KG1 (cell line): ENCODE measurements at places on chromosomes 7 and 10.

GRCh38 chr7:65749518-65749917 lies 123.4 kb upstream of the VKORC1L1 start:
- no peak for DNase-seq

GRCh38 chr7:117715784-117716445 lies 157.3 kb downstream of the CTTNBP2 start:
- DNase-seq = peak; percentile 38

- DNase-seq = no peak
Observed at GRCh38 chr7:40758590-40758989, 623.8 kb downstream of the SUGCT start.

- DNase-seq = no peak
Observed at GRCh38 chr7:1646957-1647891, 22.9 kb upstream of the ELFN1 start.

- no peak for DNase-seq
Observed at GRCh38 chr7:27157702-27158431, 1.4 kb upstream of the HOXA7 start.

- DNase-seq = no peak
Observed at GRCh38 chr7:149562602-149563001, 65.0 kb upstream of the ZNF746 start.

DNA sequence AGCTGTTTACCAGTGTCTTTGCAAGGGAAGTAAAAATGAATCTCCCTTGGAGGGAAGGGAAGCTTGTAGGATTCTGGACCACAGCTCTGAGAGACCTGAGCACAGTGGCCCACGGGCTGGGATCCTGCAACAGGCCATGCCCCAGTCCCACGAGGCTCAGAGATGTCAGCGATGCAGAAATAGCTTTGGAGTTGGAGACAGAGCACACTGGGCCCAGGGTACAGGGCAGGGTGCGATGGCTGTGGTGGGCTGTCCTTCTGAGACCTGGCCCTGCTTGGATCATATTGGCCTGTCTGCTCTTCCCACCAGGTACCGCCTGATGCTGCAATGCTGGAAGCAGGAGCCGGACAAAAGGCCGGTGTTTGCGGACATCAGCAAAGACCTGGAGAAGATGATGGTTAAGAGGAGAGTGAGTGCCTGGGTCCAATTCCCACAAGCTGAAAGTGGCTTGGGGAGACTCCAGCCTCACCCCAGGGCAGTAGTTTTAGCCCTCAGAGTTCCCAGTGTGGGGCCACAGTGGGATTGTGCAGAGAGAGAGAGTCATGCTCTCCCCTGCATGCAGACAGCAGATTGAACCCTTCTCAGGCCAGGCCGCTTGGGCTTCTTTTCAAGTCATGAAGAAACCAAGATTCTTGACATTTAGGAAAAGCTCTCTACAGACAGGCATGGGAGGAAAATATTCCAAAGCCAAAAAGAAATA lies 13.5 kb upstream of the CSGALNACT2 start:
- no peak for DNase-seq

GRCh38 chr10:50558371-50558770 lies 65.4 kb downstream of the SGMS1 start:
- DNase-seq = no peak

DNA sequence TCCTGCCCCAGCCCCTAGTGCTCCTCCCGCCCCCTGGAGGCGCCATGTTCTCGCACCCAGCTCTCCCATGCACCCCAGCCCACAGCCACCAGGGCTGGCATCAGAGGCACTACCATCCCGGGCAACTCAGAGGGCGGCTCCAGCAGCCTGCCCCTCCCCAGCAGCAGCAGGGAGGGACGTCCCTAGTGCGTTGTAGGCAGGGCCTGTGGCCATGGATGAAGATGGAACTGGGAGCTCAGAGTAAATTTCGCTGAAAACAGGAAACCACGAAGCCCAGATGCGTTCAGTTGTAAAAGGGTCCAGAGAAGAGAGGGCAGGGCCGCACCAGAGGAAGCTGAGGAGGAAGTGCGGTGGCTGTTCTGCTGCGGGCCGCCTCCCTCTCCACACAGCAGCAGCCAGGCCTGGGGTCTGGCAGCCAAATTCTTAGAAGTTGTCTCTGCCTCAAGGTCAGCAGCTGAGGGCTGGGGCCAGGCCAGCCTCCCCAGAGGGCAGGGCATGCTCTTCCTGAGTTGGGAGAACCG lies 24.6 kb downstream of the VSIR start:
- DNase-seq = peak; percentile 91

DNA sequence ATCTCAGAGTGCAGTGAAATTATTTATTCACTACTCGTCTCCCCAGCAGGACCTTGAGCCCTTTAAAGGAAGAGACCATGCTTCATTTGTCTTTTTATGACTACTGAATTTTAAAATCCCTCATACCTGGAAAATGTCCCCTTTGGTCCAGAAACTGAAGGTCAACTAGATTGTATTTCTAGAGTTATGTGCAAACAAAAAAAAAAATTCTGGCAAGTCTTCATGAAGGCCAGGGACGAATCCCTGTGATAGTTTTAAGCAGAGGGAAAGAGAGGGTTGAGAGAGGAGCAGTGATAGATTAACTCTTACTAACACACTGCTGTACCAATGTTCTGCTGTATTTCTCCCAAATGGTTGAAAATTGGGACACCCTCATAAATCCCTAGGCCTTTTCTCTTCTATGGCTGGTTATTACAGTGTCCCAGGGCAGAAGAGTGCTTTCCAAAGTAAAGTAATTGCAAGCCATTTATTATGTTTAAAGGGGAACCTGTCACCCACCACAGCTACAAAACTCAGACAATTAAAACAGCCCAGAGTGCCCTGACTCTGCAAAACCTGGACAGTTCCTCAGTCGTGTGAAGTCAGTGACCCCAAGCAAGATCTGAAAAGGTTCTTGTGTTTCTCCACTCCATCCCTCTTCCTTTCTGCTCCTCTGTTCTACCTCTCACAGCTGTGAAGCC lies 182.8 kb upstream of the AOAH start:
- no peak for DNase-seq

GRCh38 chr10:111079241-111079760 lies 2.5 kb downstream of the ADRA2A start:
- no peak for DNase-seq

- no peak for DNase-seq
Observed at GRCh38 chr10:8315619-8316021, 261.1 kb downstream of the GATA3 start.

GRCh38 chr10:188546-188945 lies 53.3 kb downstream of the ZMYND11 start:
- no peak for DNase-seq

DNA sequence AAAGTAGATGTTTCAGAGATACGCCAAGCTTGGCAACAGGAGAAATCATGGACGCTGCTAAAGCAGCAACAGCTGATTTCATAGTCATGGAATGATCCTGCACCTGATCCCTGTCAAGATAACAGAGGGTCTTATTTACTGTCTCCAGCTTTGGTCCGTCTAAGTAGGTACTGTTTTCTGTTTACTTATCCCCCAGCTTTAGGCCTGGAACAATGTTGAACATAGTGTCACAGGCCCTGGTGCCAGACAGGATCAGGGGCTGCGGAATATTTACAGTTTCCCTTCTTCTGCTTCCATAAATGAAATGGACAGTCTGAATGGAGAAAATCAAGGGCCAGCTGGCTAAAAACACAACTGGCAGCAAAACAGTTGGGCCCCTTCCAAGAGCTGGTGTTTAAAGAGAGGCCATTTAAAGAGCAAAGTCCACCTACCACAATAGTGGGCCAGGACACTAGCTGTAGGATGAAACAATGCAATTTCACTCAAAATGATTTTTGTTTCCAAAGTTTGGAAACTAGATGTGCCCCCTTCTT lies 2.9 kb downstream of the GPR37 start:
- no peak for DNase-seq

DNA sequence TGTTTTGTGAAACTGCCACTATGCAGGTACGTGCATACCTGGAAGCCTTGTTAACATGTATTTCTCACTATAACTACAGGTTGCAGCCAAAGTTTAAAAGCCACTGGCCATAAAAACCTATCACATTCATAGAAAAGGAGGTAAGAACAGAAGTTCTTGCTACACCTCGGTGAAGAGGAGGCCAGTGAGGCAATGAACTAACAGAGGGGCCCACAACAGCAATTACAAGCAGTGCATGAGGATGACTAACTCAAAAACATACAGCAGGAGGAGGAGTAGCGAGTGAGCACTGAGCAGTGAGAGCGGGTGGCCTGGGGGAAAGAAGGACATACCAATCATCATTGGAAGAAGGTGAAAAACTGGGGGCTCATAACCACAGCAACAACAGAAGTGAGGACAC lies 51.6 kb downstream of the NUDCD3 start:
- DNase-seq = no peak

DNA sequence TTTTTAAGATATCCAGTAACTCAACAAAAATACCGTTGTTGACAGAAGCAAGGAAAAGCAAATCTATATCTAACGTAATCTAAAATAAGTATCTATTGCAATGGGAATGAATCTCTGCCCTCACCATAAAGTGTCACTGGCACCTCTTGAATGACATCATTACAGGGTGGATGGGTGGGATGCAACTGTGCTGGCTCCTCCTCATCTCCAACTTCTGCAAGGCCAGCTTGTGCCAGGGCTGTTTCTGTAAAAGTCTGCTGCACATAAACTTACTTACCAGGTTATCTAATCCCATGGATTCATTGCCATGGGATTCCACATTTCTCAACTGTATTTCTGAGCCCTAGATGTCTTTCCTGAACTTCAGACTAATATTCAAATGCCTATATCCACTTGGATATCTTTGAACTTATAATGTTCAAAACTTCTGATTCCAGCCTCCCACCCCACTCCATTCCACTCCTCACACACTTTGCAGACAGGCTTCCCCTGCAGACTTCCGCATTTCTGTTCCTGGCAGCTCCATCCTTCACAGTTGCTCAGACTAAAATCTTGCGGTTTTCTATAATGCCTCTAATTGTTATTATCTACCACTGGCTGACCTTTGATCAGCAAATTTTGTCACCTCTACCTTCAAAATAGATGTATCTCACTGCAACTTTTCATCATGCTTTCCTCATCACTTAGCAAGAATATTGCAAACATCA lies 10.7 kb downstream of the FGL2 start:
- DNase-seq = peak; percentile 36

GRCh38 chr10:124200011-124200410 lies 106.6 kb upstream of the CHST15 start:
- DNase-seq = no peak

- DNase-seq = no peak
Observed at GRCh38 chr7:148621563-148621962, 31.0 kb downstream of the C7orf33 start.

DNA sequence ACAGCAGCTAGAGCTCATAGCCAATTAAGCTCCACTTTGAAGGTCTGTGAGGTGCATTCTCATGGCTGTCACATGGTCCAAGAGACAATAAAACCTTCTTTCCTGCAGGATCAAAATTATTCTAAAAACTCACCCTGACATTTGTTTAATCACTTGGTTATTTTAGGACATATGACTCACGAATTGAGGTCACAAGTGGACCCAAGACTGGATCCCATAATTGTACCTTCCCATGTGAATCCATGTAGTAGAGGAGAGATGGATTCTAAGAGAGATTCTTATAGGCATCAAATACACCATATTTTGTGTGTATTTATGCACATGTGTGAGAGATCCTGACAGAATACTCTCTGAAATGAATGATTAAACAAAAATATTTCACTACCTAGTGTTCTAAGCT lies 18.1 kb downstream of the POLR1F start:
- no peak for DNase-seq

- no peak for DNase-seq
Observed at GRCh38 chr10:15469111-15469510, 98.0 kb upstream of the FAM171A1 start.

DNA sequence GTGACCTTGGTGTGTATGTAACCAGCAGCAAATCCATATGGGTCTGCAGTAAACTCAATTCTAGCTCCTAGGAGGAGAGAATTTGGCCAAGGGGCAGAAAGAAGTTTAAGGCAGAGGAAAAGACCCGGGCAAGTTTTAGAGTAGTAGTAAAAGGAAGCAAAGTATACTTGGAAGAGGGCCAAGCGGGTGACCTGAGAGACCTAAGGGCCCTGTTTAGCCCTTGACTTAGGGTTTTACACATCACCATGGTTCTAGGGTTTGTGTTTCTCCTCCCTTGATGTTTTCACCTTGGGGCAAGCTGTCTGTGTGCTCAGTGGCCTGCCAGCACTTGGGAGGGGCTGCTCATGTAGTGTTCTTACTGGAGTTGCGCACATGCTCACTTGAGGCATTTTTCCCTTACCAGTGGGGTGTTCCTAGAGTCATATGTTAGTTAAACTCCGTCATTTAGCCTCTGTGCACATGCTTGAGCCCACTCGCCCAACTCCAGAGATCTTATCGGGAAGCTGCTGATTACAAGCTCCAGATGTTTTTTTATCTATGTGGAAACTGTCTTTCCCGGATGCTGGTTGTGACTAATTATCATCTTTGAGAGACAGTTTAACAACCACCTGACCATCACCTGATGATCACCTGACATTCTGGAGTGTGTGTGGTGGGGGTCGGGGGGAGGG lies 137.6 kb upstream of the PRSS1 start:
- no peak for DNase-seq

DNA sequence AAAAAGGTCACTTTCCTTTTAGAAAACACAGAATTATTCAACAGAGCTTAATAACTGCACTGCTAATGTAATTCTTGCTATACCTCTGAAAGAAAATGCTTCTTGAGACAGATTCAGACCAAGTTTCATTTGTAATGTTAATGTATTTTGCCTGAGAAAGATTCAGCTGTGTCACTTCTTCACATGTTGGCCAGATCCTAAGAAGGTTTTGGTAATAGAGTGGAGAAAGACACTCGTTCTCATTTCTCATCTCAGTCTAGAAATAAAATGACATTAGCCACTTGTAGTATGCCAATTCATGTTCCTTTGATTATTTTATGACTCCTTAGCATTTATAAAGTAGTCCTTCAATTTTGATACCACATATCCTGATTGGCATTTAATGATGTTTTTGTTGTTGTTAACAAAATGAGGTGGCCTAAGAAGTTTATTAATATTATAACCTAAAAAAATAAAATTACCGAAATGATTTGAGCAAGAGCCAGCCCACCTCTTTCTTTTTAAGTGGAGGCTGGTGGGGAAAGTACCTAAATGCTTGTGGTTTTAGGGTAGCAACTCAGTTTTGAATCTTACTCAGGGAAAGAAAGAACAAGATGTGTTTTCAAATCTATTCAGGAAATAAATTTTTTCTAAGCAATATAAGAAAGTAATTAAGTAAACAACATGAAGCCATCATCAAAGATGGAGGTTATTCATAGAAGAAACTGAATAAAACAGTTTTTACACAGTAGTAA lies 16.4 kb upstream of the ELAPOR2 start:
- DNase-seq = no peak

- DNase-seq = peak; percentile 57
Observed at GRCh38 chr10:6151087-6151977, 51.4 kb upstream of the PFKFB3 start.

GRCh38 chr7:7452652-7453051 lies 83.0 kb downstream of the COL28A1 start:
- no peak for DNase-seq

DNA sequence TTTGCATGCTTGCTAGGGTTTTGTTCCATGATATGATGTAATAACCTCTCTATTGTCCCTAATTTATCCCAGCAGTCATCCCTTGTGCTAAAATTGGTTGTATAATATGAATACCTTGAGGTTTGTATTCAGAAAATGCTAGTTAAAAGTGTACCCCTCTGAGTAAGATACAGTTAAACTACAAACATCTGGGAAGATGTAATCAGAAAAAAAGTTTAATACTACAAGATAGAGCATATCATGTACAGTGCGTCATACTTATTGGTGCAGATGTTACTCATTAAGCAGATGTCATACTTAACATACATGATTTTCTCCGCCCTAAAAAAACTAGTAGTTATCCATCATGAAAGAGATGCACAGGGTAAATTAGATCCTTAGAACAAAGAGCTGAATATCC lies 336.1 kb upstream of the KCND2 start:
- DNase-seq = no peak

GRCh38 chr10:125815764-125816163 lies 7.3 kb downstream of the UROS start:
- no peak for DNase-seq
